Posterior cingulate gyrus (tissue), 11 donors: ENCODE measurements at places on chromosomes 11 and 22.

GRCh38 chr11:16902781-16903378 lies 111.3 kb downstream of the PLEKHA7 start:
- DNase-seq = no peak

GRCh38 chr11:84097186-84097585 lies 811.0 kb upstream of the CCDC90B start:
- no peak for DNase-seq

GRCh38 chr11:13972944-13973343 lies 10.4 kb downstream of the SPON1 start:
- DNase-seq = no peak

DNA sequence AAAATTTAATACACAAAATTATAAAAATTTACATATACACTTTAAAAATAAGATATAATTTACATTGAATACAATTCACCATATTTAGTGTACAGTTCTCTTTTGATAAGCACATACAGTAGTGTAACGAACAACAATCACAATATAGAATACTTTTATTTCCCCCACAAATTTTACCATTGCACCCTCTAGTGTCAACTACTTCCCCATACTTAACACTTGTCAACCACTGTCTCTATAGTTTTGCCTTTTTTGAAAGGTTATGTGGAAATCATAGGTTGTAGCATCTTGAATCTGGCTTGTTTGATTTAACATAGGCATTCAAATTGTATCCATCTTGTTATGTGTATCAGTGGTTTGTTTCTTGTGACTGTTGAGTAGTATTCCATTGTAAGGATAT lies 21.3 kb upstream of the PANX1 start:
- DNase-seq = no peak

DNA sequence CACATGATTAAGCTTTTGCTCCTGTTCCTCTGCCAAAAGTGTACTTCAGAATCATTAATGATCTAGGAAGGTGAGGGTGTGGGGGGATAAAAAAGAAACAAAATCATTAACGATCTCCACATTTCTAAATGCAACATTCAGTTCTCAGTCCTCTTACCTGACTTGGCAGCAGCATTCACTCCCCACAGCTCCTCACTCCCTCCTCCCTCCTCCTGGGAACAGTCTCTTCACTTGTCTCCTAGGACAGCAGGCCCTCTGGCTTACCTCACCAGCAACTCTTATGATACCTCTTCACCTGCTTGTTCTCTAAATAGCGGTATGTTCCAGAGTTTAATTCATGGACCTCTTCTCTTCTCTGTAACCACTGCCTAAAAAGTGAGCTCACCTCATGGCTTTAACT lies 56.5 kb upstream of the APOA1 start:
- no peak for DNase-seq

DNA sequence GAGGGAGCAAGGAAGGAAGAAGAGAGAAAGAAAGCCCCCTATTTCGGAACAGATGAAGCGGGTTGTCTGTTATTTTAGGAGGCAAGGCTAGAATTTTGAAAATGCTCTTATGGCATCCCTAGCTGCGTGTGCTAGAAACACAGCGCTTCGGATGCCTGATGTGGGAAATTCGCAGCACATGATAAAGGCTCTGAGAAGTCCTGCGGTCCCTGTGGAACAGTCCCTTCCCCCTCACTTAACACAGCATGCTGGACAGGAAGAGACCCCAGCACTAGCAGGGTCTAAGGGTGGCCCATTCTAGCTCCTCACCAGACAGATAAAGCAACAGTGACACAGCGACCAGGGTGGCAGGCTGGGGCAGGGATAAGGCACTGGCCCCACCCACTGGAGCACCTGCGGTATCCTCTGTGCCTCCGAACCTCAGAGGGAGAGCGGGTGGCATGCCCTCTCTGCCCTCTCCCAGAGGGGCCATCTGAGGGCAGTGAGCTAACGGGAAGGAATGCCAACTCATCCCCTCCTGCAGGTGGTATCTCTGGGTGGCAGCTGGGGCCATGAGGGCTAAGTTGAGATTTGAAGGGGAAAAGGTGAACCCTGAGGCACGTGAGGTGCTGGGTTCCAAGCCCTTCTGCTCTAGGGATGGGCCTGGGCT lies 75.7 kb downstream of the SCUBE1 start:
- DNase-seq = no peak

- DNase-seq = peak; percentile 23
These were observed 625 bp downstream of the RFPL2 start for GRCh38 chr22:32204040-32204855.

DNA sequence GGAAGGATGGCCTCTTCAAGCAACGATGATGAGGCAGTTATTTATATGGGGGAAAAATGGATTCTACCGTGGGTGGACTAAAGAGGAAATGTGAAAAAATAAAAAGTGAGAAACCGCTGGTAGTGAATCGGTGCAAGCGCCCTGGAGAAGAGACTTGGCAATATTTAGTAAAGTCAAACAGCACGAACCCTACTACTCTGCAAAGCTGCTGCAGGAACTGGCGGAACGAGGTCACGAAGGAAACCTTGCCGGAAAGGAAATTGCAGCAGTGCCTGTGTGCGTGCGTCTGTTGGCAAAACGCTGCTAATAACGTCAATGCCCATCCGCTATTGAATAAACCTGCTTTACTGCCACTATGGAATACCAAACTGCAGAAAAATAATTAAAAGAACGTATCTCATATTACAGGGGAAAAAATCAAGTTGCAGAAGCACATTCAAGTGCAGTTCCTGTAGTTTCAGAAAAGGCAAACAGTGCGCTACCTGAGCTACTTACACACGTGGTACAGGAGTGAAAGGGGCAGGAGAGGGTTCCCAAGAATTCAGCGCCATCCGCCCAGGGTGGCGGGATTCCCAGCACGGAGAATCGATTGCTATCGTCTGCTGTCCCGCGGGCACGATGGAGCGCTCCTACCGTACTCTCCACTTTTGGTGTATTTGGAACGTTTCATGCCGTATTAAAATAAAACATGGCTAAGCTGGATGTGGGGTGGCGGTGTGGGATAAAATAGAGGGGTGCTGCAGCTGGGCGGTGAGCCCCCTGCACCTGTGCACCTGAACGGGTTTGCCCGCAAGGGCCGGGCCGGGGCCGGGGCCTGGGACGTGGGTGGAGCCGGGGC lies 585 bp upstream of the NADSYN1 start:
- no peak for DNase-seq

- peak; percentile 87 for DNase-seq
These were observed 4.0 kb downstream of the DEAF1 start for GRCh38 chr11:690738-691633.

DNA sequence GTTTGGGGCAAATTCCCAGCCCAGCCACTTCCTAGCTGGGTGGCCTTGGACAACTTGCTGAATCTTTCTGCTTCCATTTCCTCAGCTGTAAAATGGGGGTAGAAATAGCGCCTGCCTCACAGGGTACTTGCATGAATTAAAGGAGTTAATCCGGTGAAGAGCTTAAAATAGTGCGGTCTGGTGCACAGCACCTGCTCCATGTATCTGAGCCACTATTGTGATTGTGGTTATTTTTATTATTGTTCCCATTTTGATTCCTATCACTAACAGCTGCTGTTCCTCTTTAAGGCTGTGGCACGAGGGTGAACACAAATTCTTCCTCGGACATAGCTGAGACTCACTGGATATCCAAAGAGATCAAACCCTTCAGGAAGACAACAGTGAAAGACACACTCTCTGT lies 46.9 kb upstream of the TP53I11 start:
- no peak for DNase-seq

DNA sequence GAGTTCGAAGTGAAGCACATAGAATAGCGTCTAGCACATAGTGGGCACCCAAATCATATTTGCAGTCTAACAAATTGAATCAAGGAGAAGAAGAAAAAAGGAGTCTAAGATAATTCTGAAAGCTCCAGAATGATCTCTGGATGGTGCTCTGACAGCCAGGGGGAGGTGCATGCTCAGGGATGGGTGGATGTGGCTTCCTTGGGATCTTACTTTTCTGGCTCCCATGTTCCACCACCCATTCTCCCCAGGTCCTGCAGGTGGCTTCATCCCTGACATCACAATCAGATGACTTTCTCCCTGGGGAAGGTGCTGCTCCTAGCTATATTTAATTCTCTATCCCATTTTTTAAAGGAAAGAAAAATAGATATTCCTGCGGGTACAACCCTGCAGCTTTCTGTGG lies 381.9 kb downstream of the CADM1 start:
- no peak for DNase-seq

- peak; percentile 28 for DNase-seq
These were observed 49.2 kb downstream of the CNTN5 start for GRCh38 chr11:99069856-99070444.

- DNase-seq = no peak
These were observed 157.7 kb downstream of the MAML2 start for GRCh38 chr11:96185220-96185768.

- DNase-seq = peak; percentile 22
These were observed 1.4 kb upstream of the RGL4 start for GRCh38 chr22:23689414-23689813.

DNA sequence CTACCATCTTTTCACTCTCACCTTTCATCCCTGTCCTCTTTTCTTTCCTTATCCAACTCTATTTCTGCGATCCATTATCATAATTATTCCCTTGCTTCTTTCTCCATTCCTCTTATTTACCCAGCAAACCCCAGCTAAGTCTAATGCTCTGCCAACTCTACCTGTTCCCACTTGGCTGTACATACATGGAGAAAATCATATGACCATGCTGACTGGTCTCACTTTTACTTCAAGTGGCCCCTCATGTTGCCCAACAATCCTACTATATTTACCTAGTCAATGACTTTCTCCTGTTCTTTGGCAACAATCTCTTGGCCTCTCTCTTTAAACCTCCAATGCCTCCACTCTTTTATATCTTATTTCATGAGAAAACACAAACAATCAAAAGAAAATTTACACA lies 94.1 kb downstream of the USP35 start:
- DNase-seq = no peak

DNA sequence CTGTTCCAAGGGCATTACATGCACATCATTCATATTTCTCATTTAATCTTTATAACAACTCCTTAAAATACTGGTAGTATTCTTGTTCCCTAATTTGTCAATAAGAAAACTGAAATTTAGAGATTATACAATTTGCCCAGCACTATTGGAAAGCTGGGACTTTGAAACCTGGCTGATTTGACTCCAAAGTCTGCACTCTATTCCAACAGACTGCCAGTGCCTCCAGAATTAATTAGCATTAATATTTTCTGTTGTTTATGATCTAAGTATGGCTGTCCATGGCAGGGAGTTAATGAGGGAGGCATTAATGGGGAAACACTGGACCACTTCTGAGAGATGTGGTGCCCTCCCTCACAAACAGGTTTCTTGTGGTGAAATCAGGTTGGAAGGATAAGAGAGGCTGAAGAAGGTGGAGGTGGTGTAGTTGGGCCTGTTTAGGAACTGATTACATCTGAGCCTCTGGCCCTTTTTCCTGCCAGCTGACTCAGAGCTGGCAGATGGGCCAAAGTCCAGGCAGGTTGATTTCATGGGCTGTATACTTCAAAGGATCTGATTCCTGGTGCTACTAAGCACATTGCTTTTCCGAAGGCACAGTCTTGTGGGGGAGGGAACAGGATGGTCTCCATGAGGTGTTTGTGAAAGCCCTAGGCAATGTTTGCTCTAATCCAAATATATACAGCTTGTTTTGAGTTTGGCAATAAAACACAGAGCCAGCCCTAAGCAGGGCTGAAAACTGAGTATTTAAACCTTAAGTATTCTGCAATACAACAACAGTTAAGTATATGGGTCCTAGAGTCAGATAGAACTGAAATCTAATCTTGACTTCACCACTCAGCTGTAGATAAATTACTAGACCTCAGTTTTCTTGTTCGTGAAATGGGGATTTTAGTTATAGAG lies 21.0 kb upstream of the RAB30 start:
- DNase-seq = no peak

- DNase-seq = no peak
These were observed 17.9 kb downstream of the TUB start for GRCh38 chr11:8098879-8099278.
